Posterior cingulate gyrus (tissue), 11 donors: ENCODE measurements at places on chromosomes 3 and 15.
A peak's percentile ranks its signal among the peaks of the same experiment; 100 is the strongest.

DNA sequence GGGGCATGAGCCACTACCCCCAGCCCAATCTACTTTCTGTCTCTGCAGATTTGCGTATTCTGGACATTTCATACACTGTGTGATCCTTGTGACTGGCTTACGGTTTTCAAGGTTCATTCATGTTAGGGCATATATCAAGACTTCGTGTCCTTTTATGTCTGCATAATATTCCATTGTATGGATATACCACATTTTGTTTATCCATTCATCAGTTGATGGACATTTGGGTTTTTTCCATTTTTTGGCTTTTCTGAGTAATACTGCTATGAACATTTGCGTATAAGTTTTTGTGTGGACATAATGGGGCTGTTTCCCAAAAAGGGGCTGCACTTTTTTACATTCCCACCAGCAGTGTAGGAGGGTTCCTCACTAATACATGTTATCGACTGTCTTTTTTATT is 106.6 kb downstream of the PDE8A start:
- DNase-seq, result no peak

GRCh38 chr15:92164327-92165000 is 229.2 kb upstream of the ST8SIA2 start:
- no peak for DNase-seq

DNA sequence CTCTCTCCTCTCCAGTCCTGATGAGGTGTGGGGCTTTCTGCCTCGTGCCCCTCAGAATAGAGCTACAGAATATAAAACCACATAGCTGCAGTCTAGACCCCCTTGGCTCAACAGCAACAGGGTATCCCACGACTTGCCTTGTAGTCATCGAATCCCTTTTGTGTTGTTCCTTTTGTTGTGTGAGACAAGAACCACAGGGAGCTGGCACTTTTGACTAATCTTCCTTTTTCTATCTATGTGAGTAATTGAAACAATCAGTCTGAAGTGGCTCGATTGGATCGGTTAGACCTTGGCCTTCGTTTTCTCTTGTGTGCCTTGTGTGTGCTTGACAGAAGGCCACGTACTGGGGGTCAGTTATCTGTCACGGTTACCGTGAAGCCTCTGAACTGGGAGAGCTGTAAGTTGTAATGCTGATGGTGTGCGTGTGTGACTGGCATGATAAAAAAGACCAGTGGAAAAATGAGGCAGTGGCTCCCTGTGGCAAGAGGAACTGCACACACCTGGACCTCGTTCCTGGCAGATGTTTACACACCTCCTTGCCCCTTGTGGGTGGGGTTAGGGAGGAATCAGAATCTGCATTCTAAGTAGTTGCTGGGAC is 23.2 kb upstream of the IQCF6 start:
- no peak for DNase-seq

GRCh38 chr3:125001557-125002413 is 54.0 kb downstream of the HEG1 start:
- no peak for DNase-seq

- no peak for DNase-seq
Observed at GRCh38 chr3:127889976-127890650, 24.9 kb upstream of the KBTBD12 start.

GRCh38 chr3:3739330-3740060 is 59.7 kb upstream of the LRRN1 start:
- DNase-seq, result no peak

GRCh38 chr3:194976049-194976451 is 290.4 kb downstream of the FAM43A start:
- DNase-seq, result no peak

- no peak for DNase-seq
Observed at GRCh38 chr3:167450195-167450594, 23.6 kb downstream of the SERPINI2 start.

GRCh38 chr3:4536260-4536659 is 43.1 kb downstream of the ITPR1 start:
- DNase-seq, result no peak

DNA sequence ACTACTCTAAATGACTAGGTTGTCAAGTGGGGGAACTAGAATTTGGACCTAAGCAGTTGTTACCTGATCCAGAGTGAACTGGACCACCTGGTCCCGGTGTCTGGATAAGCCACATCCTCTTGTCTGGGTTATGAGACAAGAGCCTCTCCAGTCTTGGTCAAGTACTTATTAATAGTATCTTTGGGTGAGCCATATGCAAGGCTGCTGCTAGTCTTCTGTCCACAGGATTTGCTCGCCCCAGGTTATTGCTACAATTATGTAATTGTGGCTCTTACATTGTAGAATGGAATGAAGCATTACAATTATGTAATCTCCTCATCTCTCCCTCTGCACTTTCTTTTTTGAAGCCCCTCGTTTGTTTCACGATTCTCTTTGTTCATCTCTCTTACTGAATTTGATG is 24.0 kb upstream of the AGBL1 start:
- DNase-seq, result no peak

DNA sequence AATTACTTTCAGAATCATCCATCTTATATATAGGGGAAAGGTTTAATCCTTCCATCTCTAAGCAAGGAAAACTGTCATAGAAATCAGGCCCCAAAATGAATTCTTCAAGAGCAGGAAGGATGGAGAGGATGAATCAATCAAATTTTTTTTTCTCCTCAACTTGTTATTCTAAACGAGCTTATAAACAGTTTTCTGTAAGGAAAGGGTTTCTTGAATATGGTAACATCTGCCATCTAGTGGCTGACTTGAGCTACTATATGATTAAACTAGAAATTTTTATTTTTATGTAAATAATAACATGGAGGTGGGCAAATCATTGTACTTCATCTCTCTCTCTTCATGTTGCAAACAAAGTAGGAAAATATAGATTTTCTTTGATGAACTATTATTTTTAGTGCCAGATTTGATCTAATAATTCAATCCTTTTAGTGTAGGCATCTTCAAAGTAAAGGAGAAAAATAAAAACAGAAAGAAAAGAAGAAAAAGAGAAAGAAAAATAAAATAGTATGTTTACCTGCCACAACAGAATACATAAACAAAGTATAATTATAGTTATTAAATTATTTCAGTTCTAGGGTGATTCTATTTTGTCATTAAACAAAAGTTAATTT is 146.6 kb downstream of the SERPINI1 start:
- no peak for DNase-seq

DNA sequence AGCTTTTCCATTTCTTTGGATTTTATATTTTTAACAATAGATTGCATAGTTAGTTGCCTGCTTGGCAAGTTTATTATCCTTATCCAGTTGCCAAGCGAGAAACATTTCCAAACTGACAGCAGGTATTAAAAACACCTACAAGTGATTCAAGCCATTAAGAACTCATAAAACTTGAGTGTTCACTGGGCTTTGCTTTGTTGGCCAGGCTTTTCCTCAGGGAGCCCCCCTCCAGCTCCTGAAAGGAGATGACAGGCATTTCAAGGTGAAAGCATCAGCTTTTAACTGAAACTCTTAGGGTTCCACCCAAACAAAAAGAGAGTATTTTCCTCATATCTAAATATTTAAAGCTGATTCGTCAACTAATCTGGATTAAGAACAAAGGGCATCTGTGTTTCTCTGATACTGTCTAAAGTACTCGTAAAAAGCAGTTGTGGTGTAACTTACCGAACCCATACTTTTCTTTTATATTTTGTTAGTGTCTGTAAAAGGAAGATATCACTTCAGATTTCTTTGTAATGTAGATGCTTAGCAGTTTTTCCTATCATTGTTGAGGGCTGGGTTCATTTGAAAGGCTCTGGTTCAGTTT is 363.4 kb downstream of the OTOL1 start:
- no peak for DNase-seq

DNA sequence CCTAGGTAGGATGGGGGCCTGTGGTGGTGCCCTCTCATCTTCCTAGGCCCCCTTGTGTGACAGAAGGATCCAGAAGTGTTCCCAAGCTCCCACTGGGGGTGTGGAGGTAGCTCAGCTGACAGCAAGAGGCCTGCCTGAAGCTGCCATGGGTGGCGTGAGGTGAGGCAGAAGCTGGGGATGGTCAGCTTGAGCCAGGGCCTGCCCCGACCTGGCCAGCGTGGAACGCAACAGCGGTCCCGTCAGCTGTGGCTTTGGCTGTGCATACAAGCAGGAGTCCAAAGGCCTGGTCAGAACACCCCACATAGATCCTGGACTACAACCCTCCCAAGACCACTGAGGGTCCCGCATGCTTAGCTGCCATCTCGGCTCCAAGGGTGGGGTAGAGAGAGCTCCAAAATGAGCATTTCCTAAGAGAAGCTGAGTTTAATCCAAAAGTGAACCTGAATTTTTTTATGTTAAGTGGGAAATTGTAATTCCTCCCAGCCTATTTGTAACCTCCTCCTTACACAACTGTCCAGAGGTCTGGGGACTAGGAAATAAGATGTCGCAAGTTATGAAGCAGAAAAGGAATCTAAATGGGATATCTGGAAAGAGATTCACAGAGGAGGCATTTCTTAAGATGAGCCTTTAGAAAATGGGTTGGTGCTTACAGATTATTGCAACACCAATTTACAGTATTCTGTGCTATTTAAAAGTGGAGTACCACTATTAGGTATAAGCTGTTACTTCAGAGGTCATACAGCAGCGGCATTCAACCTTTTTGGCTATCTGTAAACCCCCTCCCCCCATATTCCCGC is 9.9 kb upstream of the PLA2G4D start:
- DNase-seq, result no peak

DNA sequence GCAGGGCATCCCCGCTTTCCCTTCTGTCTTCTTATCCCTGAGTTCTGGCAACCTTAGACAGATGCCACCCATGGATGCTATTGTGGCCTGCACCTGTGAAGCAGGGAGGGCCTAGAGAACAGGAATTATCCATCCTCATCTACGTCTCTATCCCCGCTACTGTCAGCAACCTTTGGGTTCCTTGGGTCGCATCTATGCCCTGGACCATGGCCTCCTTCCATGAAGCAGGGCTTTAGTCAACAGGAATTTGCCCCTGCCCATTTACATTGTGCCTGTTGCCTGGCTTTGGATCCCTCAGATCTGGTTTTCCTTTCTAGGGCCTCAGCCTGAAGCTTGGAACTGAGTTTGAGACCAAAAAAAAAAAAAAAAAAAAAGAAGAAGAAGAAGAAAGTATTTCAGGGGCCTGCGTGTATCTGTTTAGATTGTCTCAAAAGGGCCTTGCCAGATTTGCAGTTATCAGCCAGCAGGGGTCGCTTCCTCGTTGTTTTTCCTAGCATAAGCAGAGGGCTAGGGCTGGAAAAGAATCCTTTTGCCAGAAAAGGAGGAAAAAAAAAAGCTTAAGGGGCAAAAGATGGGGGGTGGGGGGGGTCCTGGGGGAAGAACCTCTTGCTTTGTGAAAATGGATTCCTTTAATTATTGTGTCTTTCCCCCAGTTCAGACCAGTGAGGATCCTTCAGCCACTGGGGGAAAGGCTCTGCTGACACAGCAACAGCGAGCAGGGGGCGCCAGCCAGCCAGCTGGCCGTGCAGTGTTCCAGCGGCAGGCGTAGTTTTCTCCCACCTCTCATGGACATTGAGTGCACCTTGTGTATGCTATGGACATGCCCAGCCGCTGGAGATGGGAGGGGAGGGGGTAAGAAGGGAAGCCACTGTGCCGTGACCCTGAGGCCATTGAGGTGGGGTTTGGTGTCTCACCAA is 65.7 kb upstream of the ALDH1L1 start:
- peak; percentile 92 for DNase-seq

DNA sequence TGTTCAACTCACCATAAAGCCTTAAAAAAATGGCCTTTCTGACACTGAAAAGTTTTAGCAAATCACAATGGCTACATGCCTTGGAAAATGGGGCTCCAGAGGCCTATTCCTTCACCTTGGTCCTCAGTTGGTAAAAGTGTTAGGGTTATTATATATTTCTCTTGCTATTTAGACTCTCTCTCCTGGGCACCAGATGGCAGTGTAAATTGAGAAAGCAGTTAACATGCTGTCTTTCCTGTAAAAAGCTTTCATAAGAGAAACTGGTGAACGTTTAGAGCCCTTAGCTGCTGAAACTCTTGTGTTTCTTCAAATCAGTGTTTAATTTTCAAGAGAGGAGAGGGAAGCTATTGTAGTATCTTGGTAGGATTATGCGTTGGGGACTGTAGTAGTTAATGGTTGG is 89.9 kb downstream of the LRTM1 start:
- DNase-seq, result no peak

DNA sequence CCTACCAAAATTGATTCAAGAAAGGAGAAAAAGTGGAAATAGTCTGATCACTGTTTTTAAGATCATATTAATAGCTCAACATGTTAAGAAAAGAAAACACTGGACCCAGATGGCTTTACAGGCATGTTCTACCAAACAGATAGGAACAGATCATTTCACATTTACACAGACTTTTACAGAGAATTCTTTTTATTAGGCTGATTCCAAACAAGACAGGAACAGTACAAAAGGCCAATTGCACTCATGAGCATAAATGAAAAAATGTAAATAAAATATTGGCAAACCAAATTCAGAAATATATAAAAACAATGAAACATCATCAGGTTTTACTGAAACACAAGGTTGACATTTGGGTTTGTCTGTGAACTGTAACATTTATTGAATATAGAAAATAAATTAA is 106.5 kb downstream of the WNT5A start:
- no peak for DNase-seq

- no peak for DNase-seq
Observed at GRCh38 chr3:124854009-124854408, 33.2 kb downstream of the ITGB5 start.

GRCh38 chr3:62553811-62554210 is 180.5 kb upstream of the FEZF2 start:
- DNase-seq, result no peak

- DNase-seq, result no peak
Observed at GRCh38 chr3:184887574-184887973, 75.6 kb downstream of the VPS8 start.

DNA sequence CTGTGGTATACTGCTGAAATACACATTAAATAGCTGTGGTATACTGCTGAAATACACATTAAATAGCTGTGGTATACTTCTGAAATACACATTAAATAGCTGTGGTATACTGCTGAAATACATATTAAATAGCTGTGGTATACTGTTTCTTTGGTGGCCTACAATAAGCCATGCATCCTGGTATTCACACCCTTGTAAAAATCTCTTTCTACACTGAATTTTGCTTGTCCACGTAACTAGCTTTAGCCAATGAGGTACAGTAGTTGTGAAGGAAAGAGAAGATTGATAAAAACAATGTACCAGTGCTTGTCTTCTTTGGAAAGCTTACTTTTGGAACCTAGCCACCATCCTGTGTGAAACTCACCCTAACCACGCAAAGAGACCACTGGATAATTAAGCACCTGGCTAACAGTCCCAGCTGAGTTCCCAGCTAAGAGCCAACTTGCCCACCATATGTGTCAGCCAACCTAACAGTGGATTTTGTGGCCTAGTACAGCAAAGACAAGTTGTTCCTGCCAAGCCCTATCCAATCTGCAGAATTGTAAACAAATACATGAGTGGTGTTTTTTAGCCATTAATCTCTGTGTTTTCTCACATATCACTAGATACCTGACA is 103.4 kb upstream of the MELTF start:
- DNase-seq, result no peak

- no peak for DNase-seq
Observed at GRCh38 chr3:131025539-131025938, 1.1 kb downstream of the ASTE1 start.

DNA sequence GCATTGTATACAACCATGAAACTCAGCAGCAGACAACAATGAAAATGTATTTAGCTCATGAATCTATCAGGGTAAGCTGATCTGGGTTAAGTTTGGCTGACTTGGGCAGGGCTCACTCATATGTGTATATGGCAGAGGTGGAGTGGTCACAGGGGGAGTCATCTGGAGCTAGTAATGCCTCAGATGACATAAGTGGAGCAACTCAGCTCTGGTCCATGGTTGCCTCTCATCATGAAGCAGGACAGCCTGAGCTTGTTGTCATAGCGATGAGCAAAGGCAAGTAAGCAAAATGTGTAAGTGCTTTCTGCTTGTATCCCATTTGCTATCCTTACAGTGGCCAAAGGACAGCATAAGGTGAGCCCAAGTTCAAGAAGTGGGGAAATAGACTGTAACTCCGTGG is 64.5 kb downstream of the ALCAM start:
- no peak for DNase-seq
